ENCODE measurements at places on chromosomes 4 and X.
A peak's percentile ranks its signal among the peaks of the same experiment; 100 is the strongest.

- DNase-seq, result no peak
These were observed 38.6 kb upstream of the GPR101 start for GRCh38 chrX:137072396-137072795.

GRCh38 chrX:33923262-33923661, 208.9 kb downstream of the FAM47A start:
- DNase-seq, result no peak

DNA sequence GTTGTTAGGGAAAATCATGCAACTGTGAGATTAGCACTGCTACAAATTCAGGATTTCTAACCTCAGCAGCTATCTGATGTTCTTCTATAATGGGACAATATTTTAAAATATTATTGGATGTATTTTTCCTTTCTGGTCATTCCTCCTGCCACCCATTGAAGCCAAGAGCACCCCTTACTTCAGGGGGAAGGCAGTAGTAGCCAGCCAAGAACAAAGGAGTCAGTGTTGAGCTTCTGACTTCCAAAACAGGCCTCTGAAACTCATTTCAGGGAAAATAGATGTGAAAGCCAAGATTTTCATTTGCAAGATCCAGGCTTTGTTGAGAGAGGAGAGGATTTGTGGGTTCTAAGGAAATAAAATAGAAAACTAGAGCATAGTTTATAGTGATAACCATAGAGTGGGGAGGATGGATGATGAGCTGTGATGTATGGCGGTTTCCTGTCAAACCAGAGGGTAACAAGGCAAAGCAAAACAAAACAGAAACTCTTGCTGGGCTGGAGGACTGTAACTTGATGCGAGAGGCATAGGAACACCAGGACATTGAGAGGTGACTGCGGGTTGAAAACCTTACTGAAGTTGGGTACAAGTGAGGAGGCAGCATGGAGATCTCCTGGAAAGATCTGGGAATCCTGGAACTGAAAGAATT, 173.7 kb upstream of the LEF1 start:
- peak; percentile 46 for DNase-seq

DNA sequence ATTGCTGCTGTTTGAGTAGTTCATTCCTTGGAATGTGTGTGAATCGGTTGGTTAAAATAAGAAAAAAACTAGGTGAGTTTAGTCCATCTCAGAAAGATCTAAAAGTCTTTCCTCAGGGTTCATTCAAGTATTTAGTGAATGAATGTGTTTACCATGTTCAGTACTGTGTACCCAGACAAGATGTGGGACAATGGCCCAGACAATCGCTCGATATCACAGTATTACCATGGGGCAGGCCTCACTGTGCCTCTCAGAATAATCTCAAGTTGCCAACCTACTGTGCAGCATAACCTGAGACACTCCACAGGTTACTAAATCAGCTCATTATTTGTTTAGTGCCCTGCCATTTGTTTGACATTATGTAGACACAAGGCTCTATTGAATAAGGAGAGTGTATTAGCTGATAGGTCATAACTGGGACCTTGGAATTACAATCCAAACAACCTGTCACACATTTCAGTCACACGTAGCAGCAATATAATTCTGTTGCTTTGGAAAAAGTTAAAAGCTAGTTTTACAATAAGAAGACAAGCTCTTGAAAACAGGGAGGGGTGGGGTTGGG, 24.9 kb upstream of the AMOT start:
- DNase-seq, result no peak

DNA sequence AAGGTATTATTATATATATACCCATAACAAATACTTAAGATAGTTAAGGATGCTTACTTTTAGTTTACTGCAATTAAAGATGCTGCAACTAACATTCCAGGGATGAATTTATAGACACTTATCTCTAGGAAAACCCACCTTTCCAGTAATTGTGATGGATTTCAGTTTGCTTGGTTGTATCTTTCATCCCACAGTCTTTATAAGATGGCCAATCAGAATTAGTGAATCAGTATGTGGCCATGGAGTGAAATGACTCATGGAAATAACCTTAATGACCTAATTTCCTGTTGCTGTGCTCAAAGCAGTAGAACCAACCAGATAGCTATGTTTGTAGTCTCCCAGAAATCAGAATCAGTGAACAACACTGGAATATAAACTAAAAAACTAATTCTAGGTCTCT, 26.4 kb downstream of the MOSPD2 start:
- DNase-seq, result peak; percentile 0

DNA sequence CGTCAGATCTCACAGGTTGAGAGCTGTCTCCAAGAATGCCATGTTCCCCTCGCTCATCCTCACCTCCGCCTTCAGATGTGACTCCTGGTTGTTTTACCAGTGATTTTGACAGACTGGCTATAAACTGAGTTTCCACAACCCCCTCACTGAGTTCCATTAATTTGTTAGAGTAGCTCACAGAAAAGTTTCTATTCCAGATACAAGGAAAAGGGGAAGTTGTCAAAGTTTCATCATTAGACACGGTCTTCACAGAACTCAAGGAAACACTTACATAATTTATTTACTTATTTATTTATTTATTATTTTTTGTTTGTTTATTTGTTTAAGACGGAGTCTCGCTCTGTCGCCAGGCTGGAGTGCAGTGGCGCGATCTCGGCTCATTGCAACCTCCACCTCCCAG, 55.7 kb upstream of the IQSEC2 start:
- no peak for DNase-seq

DNA sequence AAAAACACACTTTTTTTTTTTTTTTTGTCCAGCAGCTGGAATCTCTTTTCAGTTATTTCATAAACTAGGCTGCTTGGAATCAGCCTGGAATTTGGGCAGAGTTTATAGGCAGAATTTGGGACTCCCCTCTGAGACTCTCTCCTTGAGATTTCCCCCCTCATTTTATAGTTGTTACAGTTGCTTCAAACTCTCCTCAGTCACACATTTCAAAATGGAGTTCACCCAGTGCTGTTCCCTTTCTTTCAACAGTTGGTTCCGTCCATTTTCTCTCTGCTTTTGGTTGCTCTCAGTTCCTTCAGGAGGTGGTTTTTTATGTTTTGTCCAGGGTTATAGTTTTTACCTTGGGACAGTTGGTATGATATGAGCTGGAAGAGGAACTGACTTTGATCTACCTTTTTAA, 27.5 kb downstream of the NSD2 start:
- DNase-seq, result no peak

- DNase-seq, result peak; percentile 25
These were observed 30.0 kb downstream of the ITM2A start for GRCh38 chrX:79336869-79337815.

GRCh38 chrX:75327607-75328006, 53.7 kb downstream of the UPRT start:
- DNase-seq, result no peak

DNA sequence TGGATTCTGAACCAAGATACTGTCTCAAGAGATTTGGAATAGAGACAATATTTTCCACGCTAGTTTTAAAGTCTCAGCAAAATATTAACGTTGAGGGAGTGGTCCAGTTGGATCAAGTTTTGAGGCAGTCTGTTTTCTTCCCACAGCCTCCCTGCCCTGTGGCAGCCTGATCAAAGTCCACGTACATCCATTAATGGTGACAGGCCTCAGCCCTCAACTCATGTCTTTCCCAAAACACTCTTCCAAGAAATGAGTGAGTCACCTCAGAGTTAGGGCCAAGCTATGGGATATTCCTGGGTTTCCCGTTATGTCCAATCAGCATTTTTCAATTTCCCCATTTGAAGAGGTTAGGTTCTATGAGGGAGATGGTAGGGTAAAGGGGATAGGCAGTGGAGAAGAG, 28.5 kb downstream of the EGFL6 start:
- no peak for DNase-seq

GRCh38 chr4:55438314-55438713, 42.6 kb downstream of the TMEM165 start:
- no peak for DNase-seq

- DNase-seq, result no peak
These were observed 122.4 kb downstream of the C4orf33 start for GRCh38 chr4:129218360-129218759.
